ENCODE measurements at places on chromosomes 11 and 22.

- DNase-seq, result no peak
Measured at GRCh38 chr22:49954354-49954753, 6.2 kb upstream of the PIM3 start.

DNA sequence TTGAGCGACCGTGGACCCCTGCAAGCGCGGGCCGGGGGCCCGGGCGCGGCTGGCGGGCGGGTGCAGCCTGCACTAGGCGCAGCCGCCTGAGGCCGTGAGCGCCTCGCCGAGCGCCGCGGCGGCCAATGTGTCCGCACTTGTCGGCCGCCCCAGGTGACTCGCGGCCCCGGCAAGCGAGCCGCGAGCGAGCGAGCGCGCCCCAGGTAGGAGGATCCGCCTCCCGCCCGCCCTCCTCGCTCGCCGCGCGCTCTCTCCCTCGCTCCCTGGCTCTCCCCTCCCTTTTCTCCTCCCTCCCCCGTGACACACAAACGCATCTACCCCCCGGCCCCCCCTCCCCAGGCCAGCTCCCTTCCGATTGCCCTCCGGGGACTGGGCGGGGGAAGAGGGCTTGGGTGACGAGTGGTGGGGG, at the start of gene WNT7B:
WNT7B (minus strand) TSS at position 160 of the 409 bp plus-strand sequence. CDS start 408 bp downstream, outside the sequence.
- peak; percentile 13 for DNase-seq

GRCh38 chr11:122796128-122796717, 42.1 kb upstream of the CRTAM start:
- peak; percentile 10 for DNase-seq

DNA sequence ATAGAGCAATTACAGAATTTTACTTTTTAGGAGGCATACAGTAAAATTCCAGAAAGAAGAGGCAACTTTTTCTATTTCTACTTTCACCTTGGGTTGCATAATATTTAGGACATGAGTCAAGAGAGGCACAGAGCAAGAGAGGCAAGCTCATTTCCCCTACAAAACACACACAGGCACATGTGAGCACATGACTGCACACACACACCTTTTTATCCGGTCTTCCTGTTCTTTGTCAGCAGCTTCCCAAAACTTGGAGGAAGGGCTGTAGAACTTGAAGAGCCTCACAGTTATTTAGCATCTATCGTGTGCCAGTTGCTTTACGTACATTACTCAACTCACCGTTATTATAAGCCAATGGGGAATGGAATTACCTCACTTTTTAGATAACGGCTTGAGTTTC, 37.8 kb upstream of the CCDC179 start:
- DNase-seq, result no peak

DNA sequence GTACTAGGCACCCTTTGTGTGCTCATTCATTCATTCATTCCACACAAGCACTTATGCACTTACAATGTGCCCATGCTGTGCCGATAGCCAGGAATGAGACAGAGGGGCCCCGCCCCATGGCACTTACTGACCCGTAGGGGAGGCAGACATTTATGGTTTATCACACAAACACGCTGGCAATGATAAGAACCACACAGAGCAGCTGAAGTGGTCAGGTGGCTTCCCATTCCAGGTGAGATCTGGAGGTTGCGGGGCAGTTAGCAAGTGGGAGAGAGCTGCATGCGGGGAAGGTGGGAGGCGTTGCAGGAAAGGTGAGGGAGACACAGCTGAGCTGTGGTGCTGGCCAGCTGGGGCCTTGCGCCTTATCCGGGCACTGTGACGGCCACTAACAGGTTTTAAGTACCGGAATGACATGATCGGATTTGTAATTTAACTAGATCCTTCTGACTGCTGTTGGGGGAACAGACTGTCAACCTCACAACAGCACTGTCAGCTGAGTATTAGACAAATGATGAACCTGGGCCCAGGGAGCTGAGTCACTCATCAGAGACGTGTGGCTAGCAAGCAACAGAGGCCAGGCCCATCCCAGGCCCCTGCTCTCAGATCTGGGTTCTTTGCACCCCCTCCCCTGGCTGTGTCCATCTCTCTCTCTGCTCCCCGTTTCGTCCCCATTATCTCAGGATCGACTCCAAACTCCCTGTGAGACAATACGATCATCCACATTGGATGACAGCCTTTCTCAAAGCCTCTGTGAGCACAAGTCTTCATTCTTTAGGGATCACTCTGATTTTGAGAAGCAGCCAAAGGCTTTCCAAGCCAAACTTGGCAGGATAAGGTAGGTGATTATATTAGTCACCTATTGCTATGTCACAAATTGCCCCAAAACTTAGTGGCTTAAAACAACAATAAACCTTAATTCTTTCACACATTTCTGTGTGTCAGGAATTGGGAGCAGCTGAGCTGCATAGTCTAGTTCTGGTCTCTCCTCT, 28.4 kb downstream of the RASD2 start:
- no peak for DNase-seq

DNA sequence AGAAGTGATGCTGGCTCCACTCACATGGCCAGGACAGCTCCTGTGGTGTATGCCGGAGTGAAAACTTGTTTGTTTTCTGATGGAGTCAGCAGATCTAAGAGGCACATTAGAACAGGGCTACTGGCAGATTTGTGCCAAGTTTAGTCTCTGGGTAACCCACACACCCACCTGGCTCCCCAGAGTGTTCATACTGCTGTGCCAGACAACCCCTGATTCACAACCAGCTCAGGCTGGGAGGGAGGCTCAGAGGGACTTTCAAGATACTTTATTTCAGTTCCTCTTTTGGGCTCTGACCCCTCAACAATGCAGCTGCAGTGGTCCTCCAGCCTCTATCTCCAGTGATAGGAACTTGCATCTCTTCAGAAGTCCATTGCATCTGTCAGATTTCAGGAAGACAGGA, 8.5 kb downstream of the NTM start:
- DNase-seq, result no peak

DNA sequence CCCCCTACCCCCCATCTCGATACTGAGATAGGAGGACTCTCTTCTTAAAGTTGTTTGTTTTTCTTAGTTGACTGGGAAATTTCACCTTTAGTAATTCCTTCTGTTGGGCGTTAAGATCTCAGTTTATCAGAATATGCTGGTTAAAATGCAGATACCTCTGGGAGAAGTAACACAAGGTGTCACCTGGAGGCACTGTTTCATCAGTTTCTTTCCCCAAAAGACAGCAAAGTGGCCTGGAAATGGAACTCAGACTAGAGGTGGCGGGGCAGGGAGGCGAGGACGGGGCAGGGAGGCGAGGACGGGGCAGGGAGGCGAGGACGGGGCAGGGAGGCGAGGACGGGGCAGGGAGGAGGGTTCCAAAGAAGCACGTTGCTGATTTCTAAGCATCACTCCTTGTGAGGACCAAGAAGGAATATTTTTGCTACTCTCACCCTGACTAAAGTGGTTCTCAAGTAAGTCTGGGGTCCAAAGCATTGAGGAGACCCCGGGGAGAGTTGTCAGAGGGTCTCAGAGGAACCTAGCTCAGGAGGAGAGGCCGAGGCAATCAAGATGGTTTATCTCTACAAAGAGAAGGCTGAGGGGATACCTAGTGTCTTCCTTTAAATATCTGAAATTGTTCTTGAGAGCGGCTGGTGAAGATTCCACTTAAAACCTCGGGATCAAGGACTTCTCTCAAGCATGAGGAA, 147.0 kb upstream of the B3GAT1 start:
- DNase-seq, result no peak

GRCh38 chr22:32584650-32585049, 110.0 kb downstream of the FBXO7 start:
- DNase-seq, result no peak

DNA sequence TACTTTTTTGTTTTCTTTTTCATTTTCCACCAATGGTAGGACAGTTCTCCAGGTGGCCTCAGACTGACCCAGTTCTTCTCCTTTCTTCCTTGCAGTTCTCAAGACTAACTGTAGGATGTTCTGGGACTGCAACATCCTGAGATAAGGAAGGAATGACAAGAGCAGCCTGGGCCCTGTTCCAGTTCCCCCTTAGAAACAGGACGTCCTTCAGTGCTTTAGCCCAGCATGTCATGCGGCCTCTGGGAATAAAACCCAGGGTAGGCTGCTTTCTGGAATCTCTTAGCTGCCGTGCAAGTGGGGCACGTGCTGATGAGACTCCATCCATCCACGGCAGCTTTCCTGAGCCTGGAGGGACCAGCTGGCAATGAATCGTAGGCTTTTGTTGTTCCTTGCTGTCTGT, 24.0 kb upstream of the CADM1 start:
- no peak for DNase-seq

DNA sequence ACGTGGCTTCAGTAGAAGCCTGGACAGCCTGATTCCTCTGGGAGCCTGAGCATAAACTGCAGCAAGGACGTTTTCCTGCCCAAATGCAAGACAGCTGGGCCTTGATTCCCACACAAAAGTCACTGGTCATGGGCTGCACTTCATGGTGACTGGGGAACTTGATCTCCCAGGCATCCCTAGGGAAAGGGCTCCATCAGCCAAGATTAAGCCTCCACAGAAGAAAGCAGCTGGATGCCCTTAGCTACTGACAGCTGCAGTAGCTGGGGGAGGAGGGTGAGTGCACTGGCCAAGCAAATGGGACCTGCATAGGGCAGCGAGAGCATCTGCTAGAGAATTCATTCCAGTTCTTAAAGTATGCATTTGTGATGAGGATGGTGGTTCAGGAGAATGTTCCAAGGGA, 267.4 kb upstream of the ISX start:
- no peak for DNase-seq

GRCh38 chr11:108635106-108635505, 29.8 kb upstream of the DDX10 start:
- DNase-seq, result no peak

GRCh38 chr22:18095101-18095805, 15.4 kb upstream of the TUBA8 start:
- DNase-seq, result no peak

DNA sequence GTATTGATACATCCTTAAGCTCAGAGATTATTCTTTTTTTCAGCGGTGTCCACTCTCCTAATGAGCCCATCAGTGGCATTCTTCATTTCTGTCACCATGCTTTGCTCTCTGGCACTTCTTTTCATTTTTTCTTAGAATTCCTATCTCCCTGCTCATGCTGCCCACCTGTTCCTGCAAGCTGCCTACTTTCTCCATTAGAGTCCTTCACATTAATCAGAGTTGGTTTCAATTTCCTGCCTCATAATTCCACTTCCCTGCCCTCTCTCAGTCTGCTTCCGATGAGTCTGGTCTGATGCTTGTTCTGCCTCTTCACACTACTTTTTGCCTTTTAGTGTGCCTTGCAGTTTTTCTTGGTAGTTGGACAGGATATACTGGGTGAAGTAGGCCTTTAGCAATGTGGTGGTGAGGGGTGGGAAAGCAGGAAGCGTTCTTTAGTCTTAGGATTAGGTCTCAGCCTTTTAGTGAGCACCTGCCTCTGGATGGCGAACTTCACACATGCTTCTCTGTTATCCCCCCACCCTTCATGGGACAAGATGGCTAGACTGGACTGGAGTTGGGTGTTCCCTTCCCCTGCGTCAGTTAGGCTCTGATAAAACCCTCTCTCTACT, 53.6 kb downstream of the CECR2 start:
- no peak for DNase-seq

GRCh38 chr11:113311536-113311935, 2.8 kb upstream of the TTC12 start:
- no peak for DNase-seq

GRCh38 chr11:48150213-48150612, 66.4 kb upstream of the OR4B1 start:
- no peak for DNase-seq

- no peak for DNase-seq
Measured at GRCh38 chr11:84316866-84317555, 1030.8 kb upstream of the CCDC90B start.

- no peak for DNase-seq
Measured at GRCh38 chr22:21594865-21595452, 27.4 kb downstream of the UBE2L3 start.

GRCh38 chr11:57619331-57619730, 21.8 kb downstream of the SERPING1 start:
- no peak for DNase-seq

- DNase-seq, result no peak
Measured at GRCh38 chr11:8773916-8774539, 91.4 kb downstream of the RPL27A start.

DNA sequence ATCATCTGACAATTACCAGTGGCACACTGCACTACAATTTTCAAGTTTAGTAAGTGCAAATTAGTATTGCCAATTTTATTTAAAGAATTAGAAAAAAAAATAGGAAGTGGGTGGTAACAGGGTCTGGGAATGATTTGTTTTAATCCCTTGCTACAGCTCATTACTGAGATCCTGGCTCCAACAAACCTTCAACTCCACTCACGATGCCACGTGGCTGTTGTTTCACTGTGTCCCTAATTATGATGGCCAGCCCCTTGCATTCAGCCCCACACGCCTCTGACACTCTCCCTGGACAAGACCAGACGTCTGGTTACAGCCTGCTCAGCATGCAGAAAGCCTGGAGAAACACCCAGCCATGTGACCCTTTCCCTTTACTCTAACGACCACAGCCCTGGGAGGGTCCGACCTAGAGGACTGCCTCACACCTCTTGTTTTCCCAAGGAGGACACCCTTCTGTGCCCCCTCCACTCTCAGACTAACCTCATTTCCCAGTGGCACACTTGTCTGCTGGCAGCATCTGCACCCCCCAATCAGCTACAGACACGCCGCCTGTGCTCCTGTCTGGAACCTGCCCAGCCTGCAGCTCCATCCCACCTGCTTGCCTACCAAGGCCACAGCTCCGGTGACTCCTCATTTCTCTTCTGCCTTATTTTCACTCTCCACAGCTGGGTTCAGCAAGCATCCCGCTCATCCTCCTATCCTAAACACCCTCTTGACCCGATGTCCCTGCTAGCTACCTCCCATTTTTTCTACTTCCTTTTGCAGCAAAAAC, 18.5 kb upstream of the SLC25A1 start:
- no peak for DNase-seq

- DNase-seq, result no peak
Measured at GRCh38 chr22:39712751-39713525, 142.4 kb downstream of the CACNA1I start.

DNA sequence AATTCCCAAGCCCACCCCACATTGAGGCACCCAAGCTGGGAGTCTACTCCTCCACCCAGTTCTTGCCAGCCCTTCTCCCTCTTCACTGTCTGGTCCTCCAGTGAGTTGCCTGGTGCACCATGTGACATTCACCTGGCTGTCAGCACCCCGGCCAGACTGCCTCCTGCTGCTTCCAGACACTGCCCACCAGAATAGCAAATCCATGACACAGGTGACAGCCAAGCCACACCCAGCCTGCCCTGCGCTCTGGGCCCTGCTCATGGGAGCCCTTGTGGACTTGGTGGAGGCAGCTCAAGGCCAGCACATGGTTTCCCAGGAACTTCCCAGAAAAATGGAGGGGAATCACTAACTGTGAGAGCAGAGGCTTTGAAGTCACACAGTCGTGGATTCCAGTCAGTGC, 96.3 kb upstream of the CSNK2A3 start:
- DNase-seq, result no peak

DNA sequence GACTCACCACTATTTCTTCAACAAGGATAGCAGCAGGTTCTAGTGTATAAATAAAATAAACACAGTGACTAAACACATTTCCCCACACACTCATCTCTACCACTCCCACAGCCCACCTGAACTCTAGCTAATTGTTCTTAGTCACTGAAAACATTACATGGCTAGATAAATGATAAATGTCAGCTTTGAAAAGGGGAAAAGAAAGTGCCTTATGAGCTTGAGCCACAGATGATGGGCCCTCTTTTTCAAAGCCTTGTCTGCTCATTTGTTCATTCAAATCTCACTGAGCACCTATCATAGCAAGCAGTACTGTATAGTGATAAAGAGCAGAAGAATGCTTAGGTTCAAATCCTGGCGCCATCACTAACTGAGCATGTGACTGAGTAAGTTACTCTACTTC, 58.3 kb downstream of the SIK3 start:
- DNase-seq, result no peak

GRCh38 chr22:39900306-39901227, at the start of gene GRAP2:
TSS of gene GRAP2 (plus strand) at chr22:39901084. CDS start at chr22:39947107, 46,023 bp downstream.
- DNase-seq, result no peak

GRCh38 chr22:26461188-26461810, 22.3 kb downstream of the HPS4 start:
- DNase-seq, result peak; percentile 41

All from NCI-H2029 treated with DMSO at 0.1 percent for 48 hours (cell line).